ENCODE measurements at places on chromosomes 7 and 10. TPM values are rescaled to one million over a fixed set of nuclear protein-coding genes. Genes with fewer than 3 reads are reported as not detected.
A peak's percentile ranks its signal among the peaks of the same experiment; 100 is the strongest.

The ZDHHC6 gene
- total RNA-seq: 34.9 TPM

The HMX2 gene
- not detected for total RNA-seq

GRCh38 chr10:5523796-5524574, 776 bp upstream of the CALML3 start:
- no peaks in the 10 kb centered on the region for H3K4me1 ChIP-seq
- no peak overlapping the region for H3K27ac ChIP-seq
- no peaks in the 10 kb centered on the region for H3K36me3 ChIP-seq
- no peaks in the 10 kb centered on the region for H3K27me3 ChIP-seq
- DNase-seq: peak; percentile 48
- no peak overlapping the region for H3K4me3 ChIP-seq

DNA sequence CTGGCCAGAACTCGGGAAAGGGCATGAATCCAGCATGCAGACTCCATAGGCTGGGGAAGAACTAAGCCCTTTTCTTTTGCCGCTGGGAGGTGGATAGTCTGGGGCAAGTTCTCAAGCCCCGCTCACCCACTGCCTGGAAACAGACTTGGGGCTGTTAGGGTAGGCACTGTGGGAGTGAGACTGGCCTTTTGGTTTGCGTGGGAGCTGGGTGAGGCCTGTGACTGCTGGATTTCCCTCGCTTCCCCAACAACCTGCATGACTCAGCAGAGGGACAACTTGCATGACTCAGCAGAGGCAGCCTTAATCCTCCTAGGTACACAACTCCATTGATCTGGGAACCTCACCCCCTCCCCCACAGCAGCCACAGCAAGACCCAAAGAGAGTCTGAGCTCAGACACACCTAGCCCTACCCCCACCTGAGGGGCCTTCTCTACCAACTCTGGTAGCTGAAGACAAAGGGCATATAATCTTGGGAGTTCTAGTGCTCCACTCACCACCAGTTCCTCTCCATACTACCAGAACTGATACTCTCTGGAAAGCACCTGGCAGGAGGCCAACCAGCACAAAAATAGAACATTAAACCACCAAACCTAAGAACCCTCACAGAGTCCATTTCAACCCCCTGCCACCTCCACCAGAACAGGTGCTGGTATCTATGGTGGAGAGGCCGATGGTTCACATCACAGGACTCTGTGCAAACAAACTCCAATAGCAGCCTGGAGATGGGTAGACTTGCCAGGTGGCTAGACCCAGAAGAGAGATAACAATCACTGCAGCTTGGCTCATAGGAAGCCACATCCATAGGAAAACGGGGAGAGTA, 81.4 kb upstream of the LAMB4 start:
- DNase-seq: no peak
- no peak overlapping the region for H3K27ac ChIP-seq
- no peaks in the 10 kb centered on the region for H3K4me1 ChIP-seq
- H3K4me3 ChIP-seq: no peak overlapping the region
- H3K36me3 ChIP-seq: no peaks in the 10 kb centered on the region

DNA sequence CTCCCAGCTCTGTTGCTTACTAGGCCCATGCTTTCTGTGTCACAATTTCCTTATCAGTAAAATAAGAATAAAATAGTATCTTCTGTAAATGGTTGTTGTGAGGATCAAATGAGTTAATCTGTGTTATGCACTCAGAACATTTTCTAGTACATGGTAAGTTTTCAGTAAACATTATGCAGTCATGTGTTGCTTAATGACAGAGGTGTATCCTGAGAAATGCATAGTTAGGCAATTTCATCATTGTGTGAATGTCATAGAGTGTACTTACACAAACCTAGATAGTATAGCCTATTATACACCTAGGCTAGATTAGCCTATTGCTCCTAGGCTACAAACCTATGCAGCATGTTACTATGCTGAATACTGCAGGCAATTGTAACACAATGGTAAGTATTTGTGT, 4.4 kb downstream of the PTTG1IP2 start:
- no peaks in the 10 kb centered on the region for H3K36me3 ChIP-seq
- H3K4me1 ChIP-seq: no peaks in the 10 kb centered on the region
- no peaks in the 10 kb centered on the region for H3K27me3 ChIP-seq
- DNase-seq: no peak
- no peak overlapping the region for H3K4me3 ChIP-seq
- H3K27ac ChIP-seq: no peak overlapping the region

DNA sequence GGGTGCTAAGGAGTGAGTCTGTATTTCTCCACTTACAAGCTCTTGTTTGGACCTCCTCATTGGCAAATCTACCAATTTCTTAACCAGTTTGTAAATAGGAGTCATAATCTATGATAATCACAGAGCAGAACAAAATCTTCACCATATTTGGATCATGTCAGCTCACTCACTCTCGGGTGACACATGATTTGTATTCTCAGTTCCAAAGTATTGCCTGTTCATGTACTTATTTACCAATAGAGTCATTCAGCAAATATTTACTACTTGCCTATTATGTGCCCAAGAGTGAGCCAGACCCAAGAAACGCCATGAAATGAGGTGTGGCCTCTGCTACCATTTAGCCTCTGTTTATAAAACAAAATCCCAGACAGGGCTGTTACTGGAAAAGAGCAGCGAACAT, 114.8 kb downstream of the TSPAN12 start:
- H3K27ac ChIP-seq: no peak overlapping the region
- DNase-seq: no peak
- H3K36me3 ChIP-seq: no peaks in the 10 kb centered on the region
- H3K27me3 ChIP-seq: no peaks in the 10 kb centered on the region

DNA sequence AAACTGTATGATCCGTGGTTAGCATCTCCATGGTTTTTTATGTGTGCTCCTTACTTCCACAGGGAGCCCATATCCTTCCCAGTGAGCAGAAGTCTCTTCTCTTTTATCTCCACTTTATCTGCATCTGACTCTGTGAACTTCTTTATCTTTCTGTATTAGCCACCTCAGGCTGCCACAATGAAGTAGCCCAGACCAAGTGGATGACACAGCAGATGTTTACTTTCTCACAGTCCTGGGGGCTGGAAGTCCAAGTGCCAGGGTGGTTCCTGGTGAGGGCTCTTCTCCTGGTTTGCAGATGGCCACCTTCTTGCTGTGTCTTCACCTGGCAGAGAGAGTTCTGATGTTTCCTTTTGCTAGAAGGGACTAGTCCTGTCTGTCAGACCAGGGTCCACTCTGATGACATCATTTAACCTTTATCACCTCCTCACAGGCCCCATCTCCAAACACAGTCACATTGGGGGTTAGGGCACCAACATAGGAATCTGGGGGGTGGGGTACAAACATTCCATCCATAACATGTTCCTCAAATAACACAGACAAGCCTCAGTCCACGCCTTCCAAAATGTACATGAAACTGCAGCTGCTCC, 108.5 kb upstream of the RNF32 start:
- H3K4me3 ChIP-seq: no peak overlapping the region
- H3K27me3 ChIP-seq: no peaks in the 10 kb centered on the region
- H3K4me1 ChIP-seq: no peaks in the 10 kb centered on the region
- no peak overlapping the region for H3K27ac ChIP-seq
- no peaks in the 10 kb centered on the region for H3K36me3 ChIP-seq

DNA sequence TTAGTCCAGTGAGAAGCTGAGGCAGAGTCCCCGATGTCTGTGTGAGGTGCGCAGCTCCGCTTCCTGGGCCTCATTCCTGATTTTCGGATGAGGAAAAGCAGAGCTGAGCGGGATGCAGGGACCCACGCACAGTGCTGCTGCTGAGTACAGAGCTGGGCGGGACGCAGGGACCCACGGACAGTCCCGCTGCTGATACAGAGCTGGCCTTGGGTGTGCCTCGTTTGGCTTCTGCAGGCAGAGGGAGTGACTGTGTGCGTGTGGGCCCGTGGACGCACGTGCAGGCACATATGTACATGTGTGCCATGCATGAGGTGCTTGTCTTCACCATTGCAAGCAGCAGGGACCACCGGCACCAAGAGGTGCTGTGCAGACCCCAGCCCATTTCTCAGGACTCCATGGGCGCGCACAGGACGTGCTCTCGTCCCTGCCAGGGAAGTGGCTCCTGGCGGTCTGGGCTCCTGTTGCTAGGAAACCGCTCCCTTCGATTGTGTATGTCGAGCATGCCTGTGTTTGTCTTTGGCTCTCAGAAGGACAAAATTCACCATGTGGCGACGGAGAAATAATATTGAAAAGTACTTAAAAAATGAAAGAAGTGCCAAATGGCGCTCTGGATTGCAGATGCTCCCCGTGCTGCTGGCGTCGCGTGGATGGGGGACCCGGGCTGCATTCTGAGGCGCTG, 303.8 kb upstream of the MKI67 start:
- H3K4me3 ChIP-seq: no peak overlapping the region
- H3K4me1 ChIP-seq: no peaks in the 10 kb centered on the region
- DNase-seq: no peak
- no peak overlapping the region for H3K27ac ChIP-seq
